ENCODE measurements at places on chromosomes 6 and 20.

- no peak for DNase-seq
Measured at GRCh38 chr6:111727802-111728201, 122.1 kb upstream of the TRAF3IP2 start.

DNA sequence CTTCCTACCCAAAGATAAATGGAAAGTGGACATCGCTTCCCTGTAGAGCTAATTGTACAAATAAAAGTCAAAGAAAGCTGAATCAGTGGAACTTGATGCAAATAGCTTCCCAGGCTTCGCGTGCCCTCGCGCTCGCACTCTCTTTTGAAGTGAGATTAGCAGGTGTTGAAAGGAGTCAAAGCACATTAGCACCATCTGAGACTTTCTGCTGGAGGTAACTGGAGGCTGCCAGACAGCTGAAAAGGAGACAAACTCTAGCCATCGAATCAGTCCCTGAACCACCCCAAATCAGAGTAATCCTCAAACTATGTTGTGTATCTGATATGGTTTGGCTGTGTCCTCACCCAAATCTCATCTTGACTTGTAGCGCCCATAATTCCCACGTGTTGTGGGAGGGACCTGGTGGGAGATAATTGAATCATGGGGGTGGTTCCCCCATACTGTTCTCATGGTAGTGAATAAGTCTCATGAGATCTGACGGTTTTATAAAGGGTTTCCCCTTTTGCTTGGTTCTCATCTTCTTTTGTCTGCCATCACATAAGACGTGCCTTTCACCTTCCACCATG is 23.7 kb downstream of the SULF2 start:
- DNase-seq: no peak

- DNase-seq: no peak
Measured at GRCh38 chr20:9119776-9120175, 50.9 kb downstream of the PLCB4 start.

GRCh38 chr20:13749811-13750210 is 34.9 kb downstream of the ESF1 start:
- no peak for DNase-seq

DNA sequence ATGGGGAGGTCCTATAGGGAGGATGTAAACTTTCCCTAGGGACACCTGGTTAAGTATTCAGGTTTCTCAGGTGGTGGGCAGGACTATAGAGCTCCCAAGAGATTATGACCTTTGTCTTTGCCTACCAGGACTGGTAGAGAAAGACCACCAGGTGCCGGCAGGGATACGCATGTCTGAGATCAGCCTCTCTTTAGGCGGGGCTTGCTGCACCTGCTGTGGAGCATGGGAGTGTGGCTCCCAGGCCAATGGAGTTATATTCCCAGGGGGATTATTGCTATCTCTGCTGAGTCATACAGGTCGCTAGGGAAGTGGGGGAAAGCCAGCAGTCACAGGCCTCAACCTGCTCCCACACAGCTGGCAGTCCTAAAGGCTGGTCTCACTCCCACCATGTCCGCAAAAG is 280.5 kb upstream of the MMS22L start:
- DNase-seq: no peak

- no peak for DNase-seq
Measured at GRCh38 chr6:165110860-165111259, 198.5 kb downstream of the C6orf118 start.

DNA sequence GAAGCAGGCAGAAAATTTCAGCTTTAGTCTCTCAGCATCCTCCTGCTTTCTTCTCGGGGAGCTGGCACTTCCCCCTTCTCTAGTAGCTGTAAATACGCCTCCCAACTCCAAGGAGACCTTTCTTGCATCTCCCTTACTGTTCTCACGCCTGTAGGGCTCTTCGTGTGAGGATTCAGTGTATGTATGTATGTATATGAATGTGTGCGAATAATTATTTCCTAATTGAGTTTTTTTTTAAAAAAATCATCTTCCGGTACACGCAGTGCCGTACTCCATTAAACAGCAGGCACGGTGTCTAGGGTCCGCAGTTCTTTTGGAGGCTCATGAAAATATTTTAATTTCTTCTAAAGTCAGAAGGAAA is 85.4 kb downstream of the HFE start:
- DNase-seq: no peak

DNA sequence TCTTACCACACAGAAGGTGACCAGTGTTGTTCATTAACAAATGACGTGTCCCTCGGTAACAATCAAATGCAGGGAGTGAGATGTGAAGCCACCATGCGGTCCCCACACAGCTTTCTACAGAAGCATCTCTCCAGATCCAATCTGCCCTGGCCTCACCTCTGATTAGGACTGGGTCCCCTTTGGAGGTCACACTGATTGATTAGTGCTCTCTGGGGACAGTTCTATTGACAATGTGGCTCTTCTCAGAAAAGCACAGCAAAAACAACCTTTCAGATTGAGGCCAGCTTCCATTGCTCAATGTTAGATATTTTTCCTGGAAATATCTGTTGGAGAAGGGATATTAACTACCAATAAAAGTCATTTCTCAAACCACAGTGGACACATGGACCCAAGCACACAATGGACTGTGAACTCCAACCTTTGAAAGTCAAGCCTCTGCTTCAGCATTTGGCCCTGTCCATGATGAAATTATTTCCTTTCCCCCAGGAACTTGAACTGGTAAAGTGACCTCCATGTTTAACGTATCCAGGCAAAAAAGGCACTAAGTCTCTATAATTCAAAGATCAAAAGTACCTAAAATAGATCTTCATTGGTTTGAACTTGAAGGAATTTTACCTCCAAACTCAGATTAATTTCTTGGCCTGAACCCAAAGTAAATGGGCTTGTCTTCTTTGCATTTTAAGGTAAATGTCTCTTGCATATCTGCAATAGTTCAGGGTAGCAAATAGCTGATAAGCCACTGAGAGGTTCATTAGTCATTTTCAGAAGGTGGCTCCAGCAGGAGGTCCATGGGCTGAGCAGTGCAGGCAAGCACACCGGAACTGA is 118.5 kb downstream of the FOXA2 start:
- DNase-seq: no peak

DNA sequence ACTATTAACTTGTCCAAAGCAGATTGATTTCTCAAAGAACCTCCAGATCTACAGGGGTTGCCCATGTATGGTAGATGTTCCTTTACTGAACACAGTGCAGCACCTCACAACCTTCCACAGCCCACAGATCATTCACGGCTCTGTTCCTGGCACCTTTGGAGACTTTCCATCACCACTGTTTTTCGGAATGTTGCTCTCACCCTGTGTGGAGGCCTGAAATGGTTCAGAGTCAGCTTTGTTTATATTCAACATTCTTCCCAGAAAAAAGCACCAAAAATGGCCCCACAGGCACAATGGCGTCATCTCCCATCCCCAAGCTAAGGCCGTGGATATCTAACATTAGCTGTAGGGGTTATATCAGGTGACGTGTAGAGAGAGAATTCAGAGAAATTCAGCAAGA is 74.7 kb downstream of the DHX35 start:
- DNase-seq: no peak

- DNase-seq: peak; percentile 48
Measured at GRCh38 chr6:27237089-27237803, 10.3 kb upstream of the PRSS16 start.

DNA sequence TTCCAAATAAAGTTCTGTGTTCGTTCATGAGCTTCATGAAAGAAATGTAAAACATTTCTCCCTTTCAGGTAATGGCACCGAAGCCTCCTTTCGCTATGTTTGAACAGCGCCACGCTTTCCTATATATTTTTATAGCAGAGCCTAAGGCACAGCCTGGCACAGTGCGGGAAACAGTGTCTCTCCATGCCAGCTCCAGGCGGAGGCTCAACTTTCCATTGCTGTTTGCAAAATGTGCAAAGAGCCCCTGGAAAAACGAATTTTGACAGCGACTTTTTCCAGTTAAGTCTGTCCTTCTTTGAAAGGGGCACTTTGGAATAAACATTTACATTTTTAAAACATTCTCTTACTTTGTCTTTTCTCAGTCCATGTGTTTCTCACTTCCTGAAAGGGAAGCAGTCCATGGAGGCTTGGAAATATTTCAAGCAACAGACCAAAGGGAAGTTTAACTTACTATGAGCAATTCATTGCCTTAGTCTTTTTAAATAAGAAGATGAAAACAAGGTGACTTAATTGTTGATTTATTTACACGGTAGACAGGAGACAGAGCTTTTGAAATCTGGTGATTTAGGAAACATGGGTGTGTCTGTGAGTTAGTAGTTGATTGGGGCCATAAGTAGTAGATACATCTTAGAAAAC is 769 bp downstream of the CCN6 start:
- no peak for DNase-seq

DNA sequence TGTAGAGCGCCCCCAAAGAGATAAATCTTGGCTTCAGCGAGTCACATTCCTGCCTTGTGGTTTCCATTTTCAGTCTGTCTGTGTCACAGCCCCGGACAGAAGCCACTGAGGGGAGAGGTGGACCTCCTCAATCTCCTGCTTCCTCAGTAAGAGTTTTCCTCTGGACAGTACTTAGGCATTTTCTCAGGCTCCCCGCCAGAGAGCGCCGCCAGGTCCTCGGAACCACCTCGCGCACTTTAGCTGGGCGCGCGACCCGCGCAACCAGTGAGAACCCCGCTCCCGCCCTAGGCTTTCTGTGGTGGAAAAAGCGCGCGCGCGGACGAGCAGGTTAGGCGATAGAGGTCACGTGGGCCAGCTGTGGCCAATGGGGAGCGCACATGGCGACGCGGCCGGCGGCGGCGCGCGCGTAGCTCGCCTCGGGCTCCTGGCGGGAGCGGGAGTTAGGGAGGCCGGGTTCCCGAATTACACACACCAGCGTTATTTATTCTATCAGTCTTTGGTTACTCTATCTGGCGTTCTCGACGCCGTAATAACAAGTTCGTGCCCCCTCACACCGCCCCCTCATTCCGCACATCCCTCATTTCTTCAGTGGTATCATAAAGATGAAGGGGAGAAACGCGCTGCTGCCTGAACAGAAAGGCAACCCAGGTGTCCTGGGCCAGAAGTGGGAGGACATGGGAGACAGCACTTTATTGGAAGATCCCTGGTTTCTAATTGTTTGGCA is 19.4 kb downstream of the PXT1 start:
- peak; percentile 95 for DNase-seq

DNA sequence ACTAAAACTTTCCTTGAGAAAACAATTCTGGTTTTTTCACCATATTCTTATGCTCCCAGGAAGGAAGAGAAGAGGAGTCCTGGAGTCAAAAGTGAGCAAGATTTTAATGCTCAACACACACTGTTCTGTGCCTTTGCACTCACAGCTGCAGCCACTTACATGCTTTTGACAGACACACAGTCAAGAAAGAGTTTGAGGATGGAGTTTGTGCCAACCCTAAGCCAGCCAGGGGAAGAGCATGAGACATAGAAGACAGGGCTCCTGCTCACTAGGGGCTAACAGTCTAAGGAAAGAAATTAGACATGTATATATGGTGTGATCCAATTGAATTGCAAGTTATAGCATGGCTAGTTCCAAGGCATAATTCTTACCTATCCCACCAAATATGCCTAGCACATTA is 37.1 kb upstream of the IL17A start:
- no peak for DNase-seq

- DNase-seq: no peak
Measured at GRCh38 chr6:170030821-170031471, 259.9 kb downstream of the DLL1 start.

- no peak for DNase-seq
Measured at GRCh38 chr6:33610067-33610466, 11.1 kb upstream of the ITPR3 start.

GRCh38 chr6:168183613-168183970 is 104.6 kb upstream of the FRMD1 start:
- DNase-seq: no peak

DNA sequence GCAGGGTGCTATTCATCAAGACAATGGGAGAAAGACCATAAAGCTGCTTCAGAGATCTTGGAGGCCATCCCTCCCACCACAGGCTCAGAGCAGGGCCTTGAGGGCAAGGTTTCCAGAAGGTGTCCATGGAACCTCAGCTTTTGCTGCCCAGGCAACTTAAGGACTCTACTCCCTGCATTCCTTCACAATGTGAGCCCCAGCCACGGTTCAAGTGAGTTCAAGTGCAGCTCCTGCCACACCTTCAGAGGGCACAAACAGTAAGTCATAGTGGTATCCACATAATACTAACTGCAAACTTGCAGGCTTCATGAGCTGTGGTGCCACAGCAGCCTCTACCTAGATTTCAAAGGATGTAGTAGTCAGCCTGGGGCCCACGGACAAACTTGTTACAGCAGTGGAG is 144.0 kb upstream of the C6orf118 start:
- DNase-seq: no peak

GRCh38 chr20:42100137-42100704 is 482.0 kb upstream of the CHD6 start:
- DNase-seq: no peak

GRCh38 chr20:25247518-25247955 is 348 bp upstream of the PYGB start:
- no peak for DNase-seq

DNA sequence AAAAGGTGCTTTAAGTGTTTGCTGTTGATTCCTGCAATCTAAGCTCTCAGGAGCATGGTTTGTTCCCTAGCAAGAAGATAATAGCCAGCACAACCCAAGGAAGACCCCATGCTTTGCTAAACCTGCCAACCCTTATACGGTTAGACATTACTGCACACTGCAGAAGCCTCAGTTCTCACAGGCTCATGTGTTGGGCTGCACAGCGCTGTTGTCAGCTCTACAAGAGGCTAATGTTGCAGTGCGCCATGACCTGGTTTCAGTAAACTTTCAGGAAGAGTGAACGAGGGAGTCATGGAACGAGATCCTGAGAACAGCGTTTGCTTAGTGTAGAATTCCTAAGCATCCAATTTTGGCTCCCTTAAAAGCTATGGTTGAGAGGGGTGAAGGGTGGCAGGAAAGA is 218.5 kb downstream of the ARHGAP18 start:
- no peak for DNase-seq

DNA sequence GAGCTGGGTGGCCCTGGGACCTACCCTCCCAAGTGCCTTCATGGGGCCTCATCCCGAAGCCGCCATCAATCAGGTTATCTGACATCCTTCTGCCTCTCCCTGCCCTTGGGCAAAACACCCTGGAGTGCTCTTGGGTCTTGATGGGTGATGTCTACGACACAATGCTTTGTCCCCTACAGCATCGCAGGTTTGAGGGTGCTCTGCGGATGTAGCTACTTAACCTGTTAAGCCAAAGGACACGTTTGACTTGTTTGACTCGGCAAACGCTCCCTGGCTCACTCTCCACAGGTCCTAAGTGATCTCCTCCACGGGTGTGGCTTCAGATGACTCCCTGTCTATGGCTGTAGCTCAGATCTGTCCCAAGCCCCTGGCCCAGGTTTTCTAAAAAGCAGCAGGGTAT is 35.6 kb downstream of the TBC1D7 start:
- DNase-seq: no peak

DNA sequence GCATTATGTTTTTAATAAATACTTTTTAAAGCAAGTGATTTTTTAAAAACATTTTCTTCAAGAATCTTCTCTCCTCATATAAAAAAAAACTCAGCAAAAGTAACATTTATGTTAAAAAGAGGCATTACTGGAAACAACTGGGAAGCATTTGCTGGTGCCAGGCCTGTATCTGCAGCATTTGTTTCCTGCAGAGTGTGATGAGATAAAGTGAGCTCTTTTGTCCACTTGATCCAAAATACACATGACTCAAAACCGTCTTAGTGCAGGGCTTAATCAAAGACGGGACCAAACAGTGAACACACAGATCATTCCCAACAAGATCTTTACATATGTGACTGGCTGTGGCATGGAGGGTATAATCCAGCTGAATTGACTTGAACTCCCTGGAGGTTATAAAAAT is 28.3 kb upstream of the RIPPLY2 start:
- DNase-seq: no peak

GRCh38 chr6:32110632-32111031 is 1.5 kb upstream of the TNXB start:
- DNase-seq: no peak

- DNase-seq: no peak
Measured at GRCh38 chr20:23456409-23456808, 3.7 kb upstream of the CST11 start.

GRCh38 chr6:93962566-93962965 is 543.2 kb upstream of the EPHA7 start:
- DNase-seq: no peak
